ENCODE measurements at places on chromosomes 11 and 22.
A peak's percentile ranks its signal among the peaks of the same experiment; 100 is the strongest.

- no peak for DNase-seq
Observed at GRCh38 chr22:44550711-44551491, 52.9 kb upstream of the RTL6 start.

DNA sequence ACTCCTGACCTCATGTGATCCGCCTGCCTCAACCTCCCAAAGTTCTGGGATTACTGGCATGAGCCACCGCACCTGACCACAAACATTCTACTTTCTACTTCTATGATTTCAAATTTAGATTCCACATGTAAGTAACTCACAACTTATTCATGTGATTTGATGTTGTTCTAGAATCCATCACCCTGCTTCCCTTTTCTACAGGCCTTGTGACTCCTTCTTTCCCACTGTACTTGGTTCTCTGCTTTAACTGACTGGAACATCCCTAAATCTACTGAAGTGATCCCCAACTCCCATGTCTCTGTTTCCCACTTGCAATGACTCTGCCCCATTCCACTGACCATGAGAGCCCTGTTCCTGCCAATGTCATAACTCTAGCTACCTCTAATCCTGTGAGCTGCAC, 25.7 kb upstream of the MRPL17 start:
- no peak for DNase-seq

- DNase-seq = no peak
Observed at GRCh38 chr22:46203601-46203980, 46.5 kb downstream of the CDPF1 start.

DNA sequence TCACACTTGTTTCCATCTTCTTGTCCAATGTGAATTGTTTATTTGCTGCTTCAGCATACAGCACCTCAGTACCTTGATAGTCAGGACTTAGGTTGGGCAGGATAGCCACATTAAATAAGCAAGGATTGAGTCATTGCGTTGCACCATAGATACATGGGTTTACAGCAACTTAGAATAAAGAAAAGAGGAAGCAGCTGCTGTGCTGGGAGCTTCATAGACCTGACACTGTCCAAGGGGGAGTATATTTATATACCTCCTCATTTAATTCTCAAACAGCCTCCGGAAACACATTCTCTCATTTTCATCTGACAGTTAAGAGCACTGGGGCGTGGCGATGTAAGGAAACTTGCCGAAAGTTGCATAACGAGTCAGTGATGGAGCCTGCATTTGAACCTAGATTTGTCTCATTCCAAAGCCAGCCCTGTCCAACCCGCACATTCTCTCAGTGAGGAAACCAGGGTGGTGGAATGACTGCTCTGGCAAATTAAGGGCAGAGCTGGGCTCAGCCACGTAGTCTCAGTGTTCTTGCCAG, 42.2 kb downstream of the UBASH3B start:
- DNase-seq = no peak

DNA sequence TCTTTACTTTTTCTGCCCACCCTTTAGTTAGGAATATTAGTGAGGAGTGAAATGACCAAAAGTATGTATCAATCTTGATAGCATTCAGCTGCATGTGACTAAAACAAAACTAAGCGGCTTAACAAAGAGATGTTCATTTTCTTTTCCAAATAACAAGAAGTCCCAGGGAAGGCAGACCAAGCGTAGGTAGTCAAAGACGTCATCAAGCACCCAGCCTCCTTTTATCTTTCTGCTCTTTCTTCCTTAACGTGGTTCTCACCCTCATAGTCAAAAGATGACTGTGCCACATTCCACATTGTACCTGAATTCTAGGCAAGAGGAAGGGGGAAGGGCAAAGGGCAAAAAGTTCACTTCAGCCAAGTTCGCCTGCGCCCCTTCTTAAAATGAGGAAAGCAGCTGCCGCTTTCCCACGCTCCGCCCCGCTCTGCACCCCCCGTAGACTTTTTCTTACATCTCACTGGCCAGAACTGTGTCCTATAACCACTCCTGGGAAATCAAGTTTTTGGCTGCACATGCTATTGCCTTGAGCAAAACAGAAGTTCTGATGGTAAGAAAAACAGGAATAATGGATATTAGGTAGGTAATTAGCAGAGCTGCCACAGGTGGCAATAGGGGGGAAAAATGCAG, 14.6 kb upstream of the PGM2L1 start:
- DNase-seq = no peak

GRCh38 chr22:20904008-20904979, 12.9 kb upstream of the CRKL start:
- DNase-seq = no peak

GRCh38 chr22:32354360-32355351, 3.0 kb upstream of the RFPL3 start:
- no peak for DNase-seq

- DNase-seq = no peak
Observed at GRCh38 chr11:65915821-65916251, 3.0 kb downstream of the C11orf68 start.

DNA sequence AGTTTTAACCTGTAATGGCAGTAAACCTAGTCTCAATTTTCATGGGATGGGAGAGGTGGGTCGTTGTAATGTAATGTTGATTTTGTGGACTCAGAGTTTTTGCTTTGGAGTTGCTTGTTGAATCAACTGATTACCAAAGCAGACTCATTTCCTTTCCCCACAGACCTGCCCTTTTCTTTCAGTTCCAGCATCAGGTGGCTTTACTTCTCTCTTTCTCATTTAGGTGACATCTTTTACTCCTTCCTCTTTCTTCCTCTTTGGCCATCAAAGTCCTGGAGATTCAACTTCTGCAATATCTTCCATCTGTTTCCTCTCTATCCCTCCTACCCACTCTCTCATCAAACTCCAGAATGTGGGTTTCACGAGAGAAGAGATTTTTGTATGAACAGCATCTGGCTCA, 313.9 kb downstream of the TMEM135 start:
- DNase-seq = no peak

- no peak for DNase-seq
Observed at GRCh38 chr11:14015711-14016110, 53.2 kb downstream of the SPON1 start.

DNA sequence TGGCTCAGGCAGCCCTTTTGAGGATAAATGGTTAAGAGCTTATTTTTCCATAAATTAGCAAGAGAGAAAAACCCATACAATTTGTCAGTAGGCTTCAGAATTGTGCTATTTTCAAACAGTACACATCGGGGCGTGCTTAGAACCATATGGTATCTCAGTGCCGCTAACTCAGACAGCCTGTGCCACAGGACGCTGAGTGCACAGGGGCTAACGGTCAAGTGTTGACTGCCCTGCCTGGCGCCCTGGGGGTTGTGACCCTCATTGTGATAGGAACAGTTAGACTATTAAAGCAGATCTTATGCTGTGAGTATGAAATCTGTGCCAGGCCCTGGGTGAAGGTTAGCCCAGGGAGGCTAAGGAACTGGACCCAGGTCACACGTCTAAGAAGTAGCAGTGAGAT, 1519.7 kb downstream of the BRD1 start:
- no peak for DNase-seq

DNA sequence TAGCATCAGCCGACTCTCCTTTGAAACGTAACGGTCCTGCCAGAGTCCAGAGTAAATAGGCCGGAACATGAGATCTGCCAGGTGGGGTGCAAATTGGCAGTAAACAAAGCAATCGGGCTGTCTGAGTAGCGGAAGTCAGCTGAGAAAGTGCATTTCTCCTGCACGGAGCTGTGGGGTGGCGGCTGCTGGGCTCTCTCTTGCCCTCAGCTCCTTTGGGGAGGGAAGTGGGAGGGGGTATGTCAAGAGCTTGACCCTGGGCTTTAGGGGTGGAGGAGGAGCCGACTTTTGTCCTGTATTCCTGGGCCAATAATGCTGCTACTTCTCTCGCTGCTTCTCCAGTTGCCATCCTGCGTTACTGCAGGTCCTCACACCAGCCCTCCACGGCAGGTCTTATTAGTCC, 11.6 kb downstream of the GRIK4 start:
- no peak for DNase-seq

DNA sequence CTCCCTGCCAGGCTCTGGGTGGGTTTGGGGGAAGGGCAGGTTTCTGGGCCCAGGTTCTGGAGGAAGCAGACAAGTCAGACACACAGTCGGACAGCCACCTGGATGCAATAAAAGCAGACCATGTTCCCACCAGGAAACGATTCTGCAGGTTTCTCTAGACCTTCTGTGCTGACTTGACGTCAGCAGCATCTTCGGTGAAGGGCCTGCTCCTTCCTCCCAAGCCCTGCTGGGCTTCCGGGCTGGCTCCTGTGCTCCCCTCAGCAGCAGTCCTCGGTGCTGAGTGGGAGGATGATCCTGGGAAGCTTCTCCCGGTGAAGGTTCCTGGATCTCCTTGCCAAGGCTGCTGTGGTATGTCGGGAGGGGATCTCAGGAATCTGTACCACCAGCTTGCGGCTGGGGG, 240.0 kb downstream of the GRIK4 start:
- no peak for DNase-seq

DNA sequence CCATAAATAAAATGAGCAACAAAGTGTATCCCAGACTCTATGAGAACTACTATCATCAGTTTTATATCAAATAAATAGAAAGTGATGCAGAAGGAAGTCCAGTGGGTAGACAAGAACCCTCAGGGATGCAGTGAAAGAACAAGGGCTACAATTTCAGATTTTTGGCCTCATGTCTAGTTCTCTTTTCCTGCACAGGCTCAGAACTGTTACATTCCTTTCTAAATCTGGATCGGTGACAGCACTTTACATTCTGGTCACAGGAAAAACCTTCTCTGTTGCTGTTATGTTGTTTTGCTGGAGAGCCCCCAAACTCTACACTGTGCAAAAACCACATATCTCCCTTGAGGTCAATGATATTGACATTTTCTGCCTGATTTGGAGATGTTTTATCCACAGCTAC, 108.8 kb upstream of the ANO5 start:
- DNase-seq = no peak

- DNase-seq = no peak
Observed at GRCh38 chr11:65953471-65953870, 8.1 kb upstream of the SART1 start.

- no peak for DNase-seq
Observed at GRCh38 chr11:67033661-67034166, 10.8 kb downstream of the SYT12 start.

GRCh38 chr22:29072193-29072978, 449 bp upstream of the KREMEN1 start:
- peak; percentile 61 for DNase-seq

- DNase-seq = no peak
Observed at GRCh38 chr22:24594569-24595120, 1.8 kb upstream of the LRRC75B start.

DNA sequence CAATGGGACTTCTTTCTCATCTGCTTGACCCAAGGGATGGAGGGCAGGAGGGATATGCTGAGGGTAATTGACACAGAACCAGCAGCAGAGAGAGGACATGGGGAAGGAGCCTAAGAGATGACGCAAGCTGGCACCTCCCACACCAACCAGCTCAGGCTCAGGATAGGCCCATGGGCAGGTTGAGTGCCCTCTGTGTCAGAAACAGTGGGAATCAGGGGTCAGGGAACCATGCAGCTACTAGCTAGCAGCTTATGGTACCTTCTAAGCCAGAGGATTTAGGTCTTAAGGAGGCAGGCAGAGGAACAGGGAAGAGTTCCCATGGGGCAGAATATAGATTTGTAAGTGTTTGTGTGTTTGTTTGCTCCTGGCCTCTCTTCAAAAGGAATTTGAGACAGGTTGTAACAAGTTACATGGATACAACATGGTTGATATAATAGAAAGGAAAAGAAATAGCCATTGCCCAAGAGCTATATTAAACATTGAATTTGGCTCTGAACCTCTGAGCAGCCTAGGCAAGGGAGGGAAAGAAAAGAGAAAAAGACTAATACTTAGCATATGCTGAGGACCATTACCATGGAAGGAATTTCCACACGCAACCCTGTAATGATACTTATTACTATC, 39.9 kb upstream of the NAV2 start:
- DNase-seq = no peak

- DNase-seq = no peak
Observed at GRCh38 chr22:19706661-19707151, 7.6 kb upstream of the SEPTIN5 start.

- DNase-seq = no peak
Observed at GRCh38 chr11:35723493-35723892, 60.9 kb downstream of the TRIM44 start.

DNA sequence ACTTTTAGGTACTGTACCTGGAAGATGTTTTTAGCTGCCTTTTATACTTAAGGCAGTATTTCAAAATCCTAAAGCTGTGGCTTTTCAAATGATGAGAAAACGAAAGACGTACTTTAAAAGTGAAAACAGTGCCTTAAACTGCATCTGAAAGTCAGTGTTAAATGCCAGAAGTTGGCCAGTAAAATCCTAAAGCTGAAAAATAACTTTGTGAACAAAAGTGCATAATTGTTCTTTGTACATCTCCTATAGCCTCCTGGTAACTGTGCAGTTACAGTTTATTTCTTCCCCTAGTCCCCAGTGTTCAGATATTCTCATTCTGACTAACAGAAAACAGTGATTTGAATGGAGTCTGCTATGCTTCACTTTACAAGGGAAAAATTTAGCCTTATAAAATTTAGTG, 6.8 kb downstream of the EED start:
- DNase-seq = no peak

- DNase-seq = no peak
Observed at GRCh38 chr11:128152796-128153696, 434.3 kb downstream of the ETS1 start.

- DNase-seq = no peak
Observed at GRCh38 chr22:26937213-26937612, 279.8 kb downstream of the MIAT start.

DNA sequence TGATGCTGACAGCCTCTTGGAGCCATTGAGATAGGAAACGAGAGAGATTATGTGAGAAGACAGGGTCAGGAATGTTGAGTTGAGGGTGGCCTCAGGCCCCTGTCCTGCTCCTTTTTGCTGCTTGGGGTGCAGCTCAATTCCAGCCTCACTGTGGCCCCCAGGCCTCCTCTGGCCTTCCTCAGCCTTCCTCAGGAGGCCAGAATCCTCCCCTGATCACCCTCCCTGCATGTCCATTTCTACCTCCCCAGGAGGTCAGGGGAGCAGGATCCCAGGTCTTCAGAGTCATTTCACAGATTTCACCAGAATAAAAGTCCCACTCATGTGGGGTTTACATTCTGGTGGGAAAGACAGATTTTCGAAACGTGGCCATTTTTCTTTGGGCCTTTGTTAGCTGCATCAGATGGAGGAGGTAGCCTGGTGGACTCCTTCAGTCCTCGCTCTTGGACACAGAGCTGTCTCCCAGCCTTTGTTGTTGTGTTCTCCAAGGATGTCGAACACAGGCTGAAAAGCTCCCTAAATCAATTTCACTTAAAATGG, 2.2 kb upstream of the KCNQ1OT1 start:
- no peak for DNase-seq
